Right cardiac atrium (tissue), 5 donors: ENCODE measurements at places on chromosomes 12 and 14. TPM values are rescaled to one million over a fixed set of nuclear protein-coding genes. Genes with fewer than 3 reads are reported as not detected.

DNA sequence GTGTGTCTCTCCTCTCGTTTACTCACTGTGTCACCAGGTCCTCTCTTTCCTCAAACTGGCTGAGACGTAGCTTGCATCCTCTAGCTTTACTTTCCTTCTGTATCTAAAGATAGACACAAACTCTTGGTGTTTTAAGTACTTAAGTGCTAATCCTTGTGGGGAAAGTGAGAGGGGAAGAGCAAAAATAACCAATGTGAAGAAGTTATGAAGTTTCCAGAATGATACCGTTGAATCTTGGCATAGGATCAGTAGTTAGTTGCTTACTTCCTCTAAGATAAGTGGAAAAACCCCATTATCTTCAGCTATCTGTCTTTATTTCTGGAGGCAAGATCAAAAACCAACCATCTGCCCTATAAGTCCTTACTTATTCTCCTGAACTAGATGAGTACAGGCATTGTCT, 10.6 kb downstream of the FAR2 start:
- no peak for DNase-seq

Gene IL26
- polyA plus RNA-seq, result not detected

- no peak for DNase-seq
Observed at GRCh38 chr12:28026701-28027100, 54.2 kb upstream of the PTHLH start.

DNA sequence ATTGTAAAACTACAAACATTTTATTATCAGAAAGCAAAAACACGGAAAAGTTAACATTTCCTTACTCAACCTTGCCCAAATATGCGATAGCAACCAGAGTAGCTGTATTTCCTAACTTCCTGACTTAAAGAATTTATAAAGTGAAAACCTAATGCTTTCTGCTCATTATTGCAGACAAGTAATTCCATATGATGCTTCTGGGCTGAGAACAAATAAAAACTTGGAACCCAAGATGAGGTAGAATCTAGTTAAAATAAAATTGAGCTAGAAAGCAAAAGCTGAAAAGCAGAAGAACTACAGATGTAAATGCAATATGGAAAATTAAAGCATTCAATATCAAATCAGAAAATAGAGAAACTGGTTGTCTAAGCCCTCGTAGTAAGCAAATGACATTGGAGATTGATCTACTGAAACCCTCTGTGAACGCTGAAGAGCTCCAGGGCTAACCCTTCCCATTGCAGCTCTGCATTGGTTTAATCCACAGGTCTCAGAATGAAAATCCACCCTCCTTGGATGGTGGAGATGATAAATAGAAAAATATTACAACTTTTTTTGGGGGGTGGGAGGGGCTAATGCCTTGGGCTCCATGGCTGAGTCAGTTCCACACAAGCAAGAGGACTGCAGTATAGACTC, 40.7 kb downstream of the CORO1C start:
- no peak for DNase-seq

GRCh38 chr12:124021007-124021406, 48.0 kb downstream of the ZNF664 start:
- peak; percentile 47 for DNase-seq

- no peak for DNase-seq
Observed at GRCh38 chr12:80925237-80925636, 12.5 kb downstream of the LIN7A start.

GRCh38 chr14:24670594-24670993, 36.6 kb upstream of the GZMB start:
- no peak for DNase-seq

GRCh38 chr12:88310666-88311065, 168.6 kb downstream of the TMTC3 start:
- DNase-seq, result no peak

DNA sequence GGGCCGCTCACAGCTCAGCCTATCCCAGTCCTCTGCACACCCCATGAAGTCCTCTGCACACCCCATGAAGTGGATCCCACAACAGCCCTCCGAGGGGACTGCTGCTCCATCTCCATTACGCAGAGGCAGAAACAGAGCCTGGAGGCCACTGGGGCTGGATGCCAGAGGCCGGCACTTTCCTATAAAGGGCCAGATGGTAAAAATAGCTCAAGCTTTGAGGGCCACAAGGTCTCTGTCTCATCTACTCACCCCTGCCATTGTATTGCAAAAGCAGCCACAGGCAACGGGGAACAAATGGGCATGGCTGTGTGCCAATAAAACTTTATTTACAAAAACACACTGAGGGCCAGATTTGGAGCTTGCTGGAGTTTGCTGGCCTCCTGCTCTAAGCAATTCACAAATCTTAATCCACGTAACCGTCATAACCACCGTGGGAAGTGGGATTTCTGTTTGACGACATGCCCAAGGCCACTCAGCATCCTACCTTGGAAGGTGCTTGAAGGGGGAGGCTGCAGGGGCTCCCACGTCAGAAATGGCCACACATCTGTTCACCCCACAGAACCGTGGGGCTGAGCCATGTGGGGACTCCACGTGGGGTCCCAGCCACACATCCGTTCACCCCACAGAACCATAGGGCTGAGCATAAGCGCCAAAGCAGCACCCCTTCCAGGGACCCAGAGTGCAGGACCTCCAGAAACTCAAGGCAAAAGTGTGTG, 92.0 kb downstream of the NCOR2 start:
- no peak for DNase-seq

Gene GLI1
- polyA plus RNA-seq, result 0.59 TPM

DNA sequence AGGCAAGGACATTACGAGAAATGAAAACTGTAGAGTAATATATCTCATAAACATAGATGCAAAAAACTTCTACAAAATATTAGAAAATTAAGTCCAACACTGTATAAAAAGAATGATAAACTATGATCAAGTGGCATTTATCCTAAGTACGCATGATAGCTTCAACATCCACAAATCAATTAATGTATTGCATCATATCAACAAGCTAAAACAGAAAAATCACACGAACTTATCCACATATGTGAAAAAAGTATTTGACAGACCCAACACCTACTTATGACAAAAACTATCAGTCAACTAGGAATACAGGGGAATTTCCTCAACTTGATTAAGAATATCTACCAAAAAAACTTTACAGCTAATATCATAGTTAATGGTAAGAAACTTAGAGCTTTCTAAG, 129.9 kb upstream of the ALG10 start:
- DNase-seq, result no peak

DNA sequence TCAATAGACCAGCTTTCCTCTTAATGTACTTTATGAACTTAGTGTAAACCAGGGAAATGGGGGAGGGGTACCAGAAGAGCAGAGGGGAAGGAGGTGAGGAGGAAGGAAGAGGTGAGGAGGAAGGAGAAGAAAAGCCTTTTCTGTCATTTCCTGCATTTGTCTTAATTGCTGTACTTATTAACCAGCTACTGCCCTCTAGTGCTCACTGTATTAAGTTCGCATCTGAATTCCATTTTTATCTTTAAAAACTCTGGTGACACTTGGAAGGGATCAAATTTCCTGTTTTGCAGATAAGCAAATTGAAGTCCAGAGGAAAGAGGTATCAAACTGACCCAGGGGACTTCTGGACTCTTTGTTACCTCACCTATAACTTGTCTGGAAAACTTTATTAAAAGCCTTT, 22.2 kb downstream of the MANSC1 start:
- DNase-seq, result no peak

- DNase-seq, result no peak
Observed at GRCh38 chr14:77372304-77372841, 4.5 kb downstream of the TMED8 start.

Gene ADAM21
- 0.29 TPM for polyA plus RNA-seq

- no peak for DNase-seq
Observed at GRCh38 chr12:63919756-63920155, 75.3 kb downstream of the SRGAP1 start.
